ENCODE measurements at places on chromosomes 16 and 17. TPM values are rescaled to one million over a fixed set of nuclear protein-coding genes. Genes with fewer than 3 reads are reported as not detected.

Gene ZNF276
- 4.2 TPM for polyA plus RNA-seq

- no peak for DNase-seq
Measured at GRCh38 chr17:7077911-7078546, 2.0 kb downstream of the CLEC10A start.

DNA sequence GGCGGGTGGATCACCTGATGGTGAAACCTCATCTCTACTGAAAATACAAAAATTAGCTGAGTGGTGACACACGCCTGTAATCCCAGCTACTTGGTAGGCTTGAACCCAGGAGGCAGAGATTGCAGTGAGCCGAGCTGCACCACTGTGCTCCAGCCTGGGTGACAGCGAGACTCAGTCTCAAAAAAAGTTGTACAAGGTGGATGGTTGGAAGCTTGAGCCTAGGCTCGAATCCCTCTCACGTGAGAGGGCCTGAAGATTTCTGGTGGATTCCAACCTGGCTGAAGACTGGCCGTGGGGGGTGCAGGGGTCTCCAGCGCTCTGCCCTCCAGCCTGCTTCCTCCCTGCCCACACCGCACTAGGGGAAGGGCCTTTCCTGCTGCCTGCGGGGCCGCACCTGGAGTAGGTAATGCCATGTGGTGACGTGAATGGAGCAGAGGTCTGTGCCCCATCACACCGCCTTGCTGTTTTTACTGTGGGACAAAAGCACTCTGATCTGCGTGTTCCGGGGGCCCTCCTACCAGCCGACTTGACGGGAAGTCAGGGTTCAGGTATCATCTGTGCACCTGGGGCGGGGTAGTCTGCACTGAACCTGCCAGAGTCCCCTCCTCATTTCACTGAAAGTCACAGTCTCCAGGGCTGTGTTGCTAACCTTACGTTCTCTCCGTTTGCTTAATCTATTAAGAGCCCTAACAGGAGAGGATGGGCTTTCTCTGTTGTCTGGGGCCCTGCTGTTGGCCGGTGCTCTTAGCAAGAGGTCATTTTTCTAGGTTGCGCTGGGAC, 4.2 kb downstream of the RPL13 start:
- DNase-seq = peak; percentile 29

DNA sequence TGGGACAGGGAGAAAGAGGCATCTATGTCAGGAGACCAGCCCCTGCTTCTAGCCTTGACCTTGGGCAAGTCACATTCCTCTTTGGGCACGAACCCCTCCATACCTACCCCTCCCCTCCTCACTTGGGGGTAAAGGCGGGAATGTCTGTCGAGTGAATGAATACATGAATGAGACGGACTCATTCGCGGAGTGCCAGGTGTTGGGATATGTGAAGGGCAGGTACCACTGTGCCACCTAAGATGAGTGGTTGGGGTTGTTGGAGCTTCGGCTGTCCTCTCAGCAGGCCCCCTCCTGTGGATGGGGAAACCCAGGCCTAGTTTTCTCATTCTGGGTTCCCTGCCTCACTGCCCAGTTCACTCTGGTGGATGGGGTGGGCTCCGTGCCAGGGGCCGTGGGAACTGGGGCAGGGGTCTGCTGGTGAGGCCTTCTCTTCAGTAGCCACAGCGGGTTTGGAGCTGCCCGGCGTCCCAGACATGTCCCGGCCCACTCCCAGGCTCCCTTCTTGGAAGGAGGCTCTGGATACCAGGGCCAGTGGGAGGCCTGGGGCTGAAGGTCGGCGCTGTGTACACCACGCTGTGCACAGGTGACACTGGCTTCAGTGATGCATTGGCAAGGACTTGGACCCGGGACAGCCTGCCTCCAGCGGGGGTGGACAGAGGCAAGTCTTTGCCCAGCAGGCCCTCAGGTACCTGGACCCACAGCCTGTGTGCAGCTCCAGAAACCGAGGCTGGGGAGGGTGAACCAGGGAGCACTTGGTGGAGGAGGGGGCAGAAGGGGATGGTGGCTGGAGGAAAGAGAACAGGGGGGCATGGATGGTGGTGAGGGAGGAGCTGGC, 5.6 kb downstream of the GLIS2 start:
- DNase-seq = no peak

Gene MYCBPAP
- polyA plus RNA-seq = 0.79 TPM
